RPMI8226 (cell line): ENCODE measurements at places on chromosomes 12 and 14.

DNA sequence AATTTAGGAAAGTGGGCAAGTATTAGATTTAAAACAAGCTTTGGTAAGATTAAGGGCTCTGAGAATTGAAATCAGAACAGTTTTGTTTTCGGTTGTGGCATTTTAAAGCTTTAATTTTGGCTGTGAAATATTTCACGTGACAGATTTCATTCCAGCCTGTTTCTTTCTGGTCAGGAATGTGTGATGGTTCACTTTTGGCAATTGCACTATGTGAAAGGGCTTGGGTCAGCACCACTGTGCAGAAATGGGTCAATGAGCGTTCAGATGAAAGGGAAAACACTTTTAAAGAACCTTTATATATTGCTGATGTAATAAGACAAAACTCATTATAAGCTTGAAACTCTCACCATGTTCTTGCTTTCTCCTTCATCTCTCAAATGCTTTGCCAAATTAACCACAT lies 17.1 kb downstream of the NUBPL start:
- DNase-seq: no peak

- DNase-seq: no peak
Measured at GRCh38 chr12:52043386-52044212, 7.6 kb upstream of the NR4A1 start.

DNA sequence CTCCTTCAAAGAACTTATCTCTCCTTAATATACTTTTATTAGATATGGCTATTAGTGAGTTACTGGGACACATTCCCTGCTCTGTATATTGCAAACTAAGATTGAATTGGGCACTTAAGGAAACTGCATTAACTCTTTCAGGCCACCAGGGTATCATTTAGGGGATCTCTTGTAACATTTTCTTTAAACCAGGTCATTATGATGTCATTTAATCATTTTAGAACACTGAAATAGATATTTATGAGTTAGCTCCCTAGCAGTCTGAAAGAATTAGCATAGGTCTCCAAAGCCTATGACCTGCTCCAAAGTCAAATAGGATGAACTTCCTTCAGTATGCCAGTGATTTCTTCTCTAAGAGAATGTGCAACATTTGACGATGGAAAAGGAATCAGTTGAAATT lies 506.9 kb downstream of the FOXG1 start:
- DNase-seq: no peak

GRCh38 chr14:62031504-62031903 lies 269.3 kb downstream of the SNAPC1 start:
- no peak for DNase-seq

GRCh38 chr14:22313172-22313801 lies 275.7 kb downstream of the DAD1 start:
- DNase-seq: no peak

GRCh38 chr14:87615047-87615446 lies 377.9 kb downstream of the GALC start:
- no peak for DNase-seq

- no peak for DNase-seq
Measured at GRCh38 chr14:68655911-68656316, 137.0 kb downstream of the ZFP36L1 start.

DNA sequence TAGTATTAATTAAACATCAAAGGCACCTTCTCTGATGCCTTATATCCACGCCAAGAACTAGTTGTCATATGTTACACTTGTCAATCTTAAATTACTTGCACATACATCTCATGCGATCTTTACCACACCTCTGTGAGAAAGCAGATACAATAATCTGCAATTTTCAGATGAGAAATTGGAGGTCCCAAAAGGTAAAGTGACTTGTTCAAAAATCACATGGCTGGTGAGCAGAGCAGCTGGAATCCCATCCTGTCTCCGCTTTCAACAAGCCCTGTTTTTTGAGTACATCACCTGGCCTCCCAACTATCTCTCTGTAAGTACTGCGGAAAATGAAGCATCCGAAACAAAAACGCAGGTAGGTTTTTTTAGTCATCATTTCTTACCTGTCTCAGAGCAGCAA lies 203.4 kb upstream of the FOXN3 start:
- no peak for DNase-seq

DNA sequence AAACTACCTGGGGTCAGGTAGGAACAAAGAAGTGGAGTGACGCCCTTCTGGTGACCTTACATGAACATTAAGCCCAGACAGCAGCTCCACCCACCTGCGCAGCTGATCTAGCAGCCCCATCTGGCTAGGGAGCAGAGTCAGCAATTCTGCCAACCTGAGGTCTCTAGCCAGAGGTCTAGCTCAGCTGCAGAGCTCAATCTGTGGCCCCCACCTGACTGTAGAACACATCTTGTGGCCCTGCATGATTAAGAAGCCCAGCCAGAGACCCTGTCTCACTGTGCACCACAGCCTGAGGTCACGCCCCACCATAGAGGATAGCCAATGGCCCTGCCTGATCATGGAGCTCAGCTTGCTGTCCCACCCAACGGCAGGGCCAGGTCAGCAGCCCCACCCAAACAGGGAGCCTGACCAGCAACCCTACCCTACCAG lies 50.6 kb upstream of the HIGD1C start:
- peak; percentile 97 for DNase-seq

DNA sequence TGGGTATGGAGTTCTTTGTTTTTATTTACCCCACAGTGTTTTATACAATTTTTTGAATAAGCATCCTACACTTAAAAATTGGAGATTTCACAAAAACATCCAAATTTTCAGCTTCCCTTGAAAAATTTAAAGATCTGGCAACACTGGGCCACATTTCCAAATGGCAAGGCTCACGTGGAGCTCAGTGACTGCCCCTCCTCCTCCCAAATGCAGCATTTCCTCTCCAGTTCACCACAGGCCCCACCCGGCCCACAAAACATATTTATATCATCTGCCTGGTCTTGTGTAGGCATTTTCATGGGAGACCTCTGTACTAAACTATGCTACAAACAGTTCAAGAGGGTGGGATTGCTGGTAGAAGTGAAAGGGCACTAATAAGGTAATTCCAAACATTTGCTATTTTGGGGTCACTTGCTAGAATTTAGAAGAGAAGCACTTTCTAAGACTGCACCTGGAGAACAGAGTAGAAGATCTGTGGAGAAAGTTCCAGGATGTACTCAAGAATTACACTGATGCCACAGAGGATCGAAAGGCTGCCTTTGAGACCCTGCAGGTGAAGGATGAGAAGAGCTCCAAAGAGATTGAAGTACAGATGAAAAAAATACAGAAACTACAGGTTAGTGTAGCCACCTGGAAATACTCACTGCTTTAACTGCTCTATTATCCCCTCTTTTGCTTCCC lies 7.3 kb downstream of the FKBP11 start:
- no peak for DNase-seq

DNA sequence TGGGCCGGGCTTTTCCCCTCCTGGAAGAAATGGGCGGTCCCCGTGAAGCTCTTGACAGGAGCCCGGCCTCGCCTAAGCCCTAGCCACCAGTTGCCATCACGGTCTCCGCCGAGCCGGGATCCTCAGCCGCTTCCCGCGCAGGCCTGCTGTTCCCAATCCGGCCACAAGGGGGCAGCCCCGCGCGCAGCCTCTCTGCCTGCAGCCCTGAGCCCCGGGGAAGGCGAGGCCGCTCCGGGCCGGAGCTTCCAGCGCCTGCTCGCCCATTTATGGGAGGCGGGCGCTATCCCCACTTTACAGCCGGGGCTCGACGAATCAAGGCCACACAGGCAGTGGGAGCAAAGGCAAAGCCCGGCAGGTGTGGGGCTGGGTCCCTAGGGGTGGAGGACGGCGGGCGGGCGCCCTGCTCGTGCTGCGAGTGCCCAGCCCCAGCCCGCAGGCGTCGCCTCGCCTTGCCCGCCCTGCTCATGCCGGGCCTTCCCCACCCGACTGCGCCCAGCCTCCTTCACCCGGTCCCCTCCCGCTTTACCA lies 61.5 kb downstream of the LGMN start:
- DNase-seq: peak; percentile 71

DNA sequence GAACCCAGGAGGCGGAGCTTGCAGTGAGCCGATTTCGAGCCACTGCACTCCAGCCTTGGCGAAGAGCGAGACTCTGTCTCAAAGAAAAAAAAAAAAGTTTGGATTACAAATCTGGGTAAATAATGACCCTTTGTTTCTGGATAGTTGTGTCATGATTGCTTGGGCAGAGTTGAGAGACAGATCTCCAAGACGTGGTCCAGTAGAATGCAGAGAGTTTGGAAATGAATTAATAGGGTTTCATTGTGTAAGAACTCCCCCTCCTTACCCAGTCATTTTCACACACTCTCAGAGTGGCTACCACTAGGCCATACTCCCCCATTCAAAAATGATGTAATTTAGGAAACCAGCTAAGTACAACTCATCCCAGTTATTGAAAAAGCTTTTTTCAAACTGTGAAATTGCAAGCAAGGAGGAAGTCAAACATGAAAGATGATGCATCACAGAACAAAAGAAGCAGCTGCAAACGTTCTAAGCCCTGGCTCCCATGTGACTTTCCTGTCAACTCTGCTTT lies 1331.9 kb downstream of the AACS start:
- DNase-seq: no peak

DNA sequence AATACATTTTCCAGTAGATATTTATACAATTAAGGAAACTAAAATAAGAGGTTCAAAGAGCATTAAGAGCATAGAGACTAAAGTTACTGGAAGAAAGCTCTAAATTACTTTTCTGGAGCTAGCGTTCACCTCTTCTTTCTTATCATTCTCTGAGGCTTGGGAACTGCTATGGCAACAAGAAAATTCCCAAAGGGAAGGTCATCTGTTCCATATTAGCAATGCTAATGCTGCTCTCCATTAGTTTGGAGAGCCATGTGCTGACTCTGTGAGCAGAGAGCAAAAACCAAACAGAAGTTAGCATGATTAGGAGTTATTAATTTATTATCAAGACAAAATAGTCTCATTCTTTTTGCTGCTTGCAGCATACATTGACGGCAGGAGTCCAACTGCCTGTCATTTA lies 143.1 kb upstream of the SLC16A7 start:
- DNase-seq: no peak

DNA sequence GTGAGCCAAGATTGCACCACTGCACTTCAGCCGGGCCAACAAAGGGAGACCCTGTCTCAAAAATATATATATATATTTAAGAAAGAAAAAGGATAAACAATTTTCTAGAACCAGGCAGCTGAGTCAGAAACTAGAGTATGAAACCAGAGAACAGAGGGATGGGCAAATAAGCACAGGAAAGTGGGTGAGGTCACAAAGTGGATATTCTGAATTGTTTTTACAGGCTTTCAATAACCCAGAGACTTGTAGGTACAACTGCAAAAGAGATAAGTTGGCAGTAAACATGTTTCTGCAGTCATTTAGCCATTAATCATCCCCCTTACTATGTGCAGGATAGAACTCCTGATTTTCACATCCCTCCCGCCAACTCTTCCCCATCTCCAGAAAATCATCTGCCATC lies 94.2 kb downstream of the BTG1 start:
- no peak for DNase-seq

DNA sequence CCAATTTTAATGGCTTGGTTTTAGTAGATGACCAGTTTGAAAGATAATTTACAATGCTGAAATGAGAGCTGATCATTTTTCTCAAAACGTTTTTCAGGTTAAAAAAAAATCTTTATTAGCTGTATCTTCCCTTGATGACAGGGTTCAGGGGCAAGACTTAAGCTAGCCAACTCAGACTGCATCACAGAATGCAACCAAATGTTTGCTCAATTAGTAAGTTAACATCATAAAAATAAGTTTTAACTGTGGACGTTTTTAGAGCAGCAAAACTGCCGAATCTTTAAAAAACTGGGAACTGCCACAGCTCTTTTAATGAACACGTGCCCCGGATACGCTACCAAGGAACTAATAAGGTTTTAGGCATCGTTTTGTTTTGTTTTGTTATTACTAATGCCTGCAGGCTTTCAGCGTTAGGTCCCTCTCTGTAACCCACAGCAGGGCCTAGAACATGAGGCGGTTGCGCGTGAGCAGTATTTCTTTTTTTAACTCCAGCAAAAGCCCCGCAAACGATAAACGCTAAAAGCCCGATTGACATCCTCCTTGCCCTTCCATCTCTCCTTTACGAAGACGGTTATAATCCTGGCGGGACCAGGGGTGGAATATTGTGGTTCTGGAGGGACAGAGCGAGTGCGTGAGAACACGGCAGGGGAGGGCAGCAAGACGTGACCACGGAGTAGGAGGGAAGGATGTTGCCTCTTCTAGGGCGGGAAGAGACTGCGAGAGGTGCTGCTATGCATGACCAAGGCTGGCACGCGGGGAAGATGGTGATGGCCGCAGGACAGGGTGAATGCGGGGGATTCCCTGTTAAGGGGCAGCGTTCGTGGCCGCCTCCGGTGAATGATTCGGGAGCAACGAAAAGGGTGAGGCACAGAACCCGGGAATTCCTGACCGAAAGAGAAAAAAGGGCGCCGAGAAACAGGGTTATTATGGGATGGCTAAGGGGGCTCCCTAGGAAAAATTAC lies 652 bp downstream of the SUPT16H start:
- DNase-seq: peak; percentile 56

DNA sequence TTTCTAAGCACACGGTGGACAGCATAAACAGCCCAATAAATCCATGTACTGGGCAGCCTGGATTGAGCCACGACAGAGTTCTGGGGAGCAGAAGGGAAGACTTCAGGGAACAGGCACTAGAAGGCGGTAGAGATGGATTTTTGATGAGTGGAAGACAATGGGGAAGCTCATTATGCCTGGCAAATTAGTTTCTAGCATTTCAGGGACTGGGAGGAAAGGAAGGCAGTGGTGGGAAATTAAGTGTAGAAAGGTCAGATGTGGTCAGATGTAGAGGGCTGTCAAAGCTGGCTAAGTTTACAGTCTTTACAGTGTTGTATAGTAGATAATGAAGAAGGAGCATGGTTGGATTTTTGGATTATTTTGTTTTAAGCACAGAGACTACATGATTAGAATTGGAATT lies 9.2 kb downstream of the EGLN3 start:
- DNase-seq: no peak

DNA sequence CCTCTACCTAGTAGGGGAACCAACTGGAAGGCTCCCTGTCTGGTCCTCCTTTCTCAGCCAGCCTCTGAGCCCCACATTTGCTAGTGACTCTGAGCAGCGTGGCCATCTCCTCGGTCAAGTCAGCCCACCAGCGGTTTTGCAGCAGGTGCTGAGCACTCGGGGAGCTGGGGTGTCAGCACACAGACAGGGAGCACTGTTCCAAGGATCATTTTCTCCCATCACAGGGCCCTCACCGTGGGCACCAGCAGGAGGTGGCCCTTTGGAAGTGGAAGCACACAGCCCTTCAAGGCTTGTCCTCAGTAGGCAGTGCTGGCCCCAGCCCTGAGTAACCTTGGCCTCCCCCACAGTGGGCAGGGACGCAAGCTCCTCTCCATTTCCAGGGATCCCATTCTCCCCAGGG lies 24.1 kb upstream of the EML1 start:
- DNase-seq: no peak

GRCh38 chr12:25262389-25263074 lies 11.8 kb upstream of the KRAS start:
- no peak for DNase-seq

- no peak for DNase-seq
Measured at GRCh38 chr14:50822501-50823042, 8.4 kb downstream of the NIN start.

DNA sequence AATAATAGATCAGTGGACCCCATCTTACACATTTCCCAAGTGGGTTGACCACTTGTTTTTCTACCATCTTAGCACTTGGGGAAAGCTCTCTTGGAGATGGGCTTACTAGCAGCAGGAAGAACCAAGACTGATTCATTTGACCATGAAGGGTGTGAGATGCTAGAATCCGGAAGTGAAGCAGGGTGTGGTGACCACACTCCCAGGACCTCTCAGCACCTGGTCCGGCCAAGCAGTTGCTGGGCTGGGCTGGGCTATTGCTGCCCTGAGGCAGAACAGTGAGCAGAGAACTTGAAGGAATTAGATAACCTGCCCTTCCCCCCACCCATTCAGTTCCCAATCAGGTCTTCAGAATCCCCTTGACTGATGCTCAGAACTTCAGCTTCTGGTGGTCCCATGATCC lies 24.4 kb downstream of the ADCY6 start:
- DNase-seq: no peak
